ENCODE measurements at places on chromosomes 11 and 22. TPM values are rescaled to one million over a fixed set of nuclear protein-coding genes. Genes with fewer than 3 reads are reported as not detected.

Gene NXPE1
- total RNA-seq = not detected

- DNase-seq = peak; percentile 82
Measured at GRCh38 chr11:64801561-64802369, 1.2 kb downstream of the MAP4K2 start.

DNA sequence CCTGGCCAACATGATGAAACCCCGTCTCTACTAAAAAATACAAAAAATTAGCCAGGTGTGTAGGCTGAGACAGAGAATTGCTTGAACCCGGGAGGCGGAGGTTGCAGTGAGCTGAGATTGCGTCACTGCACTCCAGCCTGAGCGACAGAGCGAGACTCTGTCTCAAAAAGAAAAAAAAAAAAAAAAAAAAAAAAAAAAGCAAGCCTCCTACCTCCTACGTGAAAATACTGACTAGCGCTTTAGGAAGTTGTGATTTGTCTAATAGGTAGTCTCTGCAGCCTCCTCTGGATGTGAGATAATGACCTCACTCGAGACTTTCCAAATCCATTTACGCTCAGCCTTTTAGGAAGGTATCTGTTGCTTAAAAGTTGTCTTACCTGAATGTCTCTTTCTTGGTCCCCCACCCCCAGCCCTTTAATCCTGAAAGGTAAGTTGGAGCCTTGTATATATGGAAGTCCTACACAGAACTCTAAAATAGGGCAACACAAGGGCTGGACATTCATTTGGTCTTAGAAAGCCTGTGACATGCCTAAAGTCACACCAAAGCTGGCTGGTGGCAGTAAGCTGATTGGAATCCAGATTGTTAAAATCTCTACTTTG lies 5.5 kb downstream of the SEPTIN3 start:
- DNase-seq = peak; percentile 39

Gene CD151
- 416 TPM for total RNA-seq

GRCh38 chr22:32991353-32992101 lies 66.7 kb downstream of the SYN3 start:
- no peak for DNase-seq

Gene SOX6
- 3.2 TPM for total RNA-seq

GRCh38 chr11:23336961-23337360 lies 476.7 kb upstream of the CCDC179 start:
- no peak for DNase-seq

DNA sequence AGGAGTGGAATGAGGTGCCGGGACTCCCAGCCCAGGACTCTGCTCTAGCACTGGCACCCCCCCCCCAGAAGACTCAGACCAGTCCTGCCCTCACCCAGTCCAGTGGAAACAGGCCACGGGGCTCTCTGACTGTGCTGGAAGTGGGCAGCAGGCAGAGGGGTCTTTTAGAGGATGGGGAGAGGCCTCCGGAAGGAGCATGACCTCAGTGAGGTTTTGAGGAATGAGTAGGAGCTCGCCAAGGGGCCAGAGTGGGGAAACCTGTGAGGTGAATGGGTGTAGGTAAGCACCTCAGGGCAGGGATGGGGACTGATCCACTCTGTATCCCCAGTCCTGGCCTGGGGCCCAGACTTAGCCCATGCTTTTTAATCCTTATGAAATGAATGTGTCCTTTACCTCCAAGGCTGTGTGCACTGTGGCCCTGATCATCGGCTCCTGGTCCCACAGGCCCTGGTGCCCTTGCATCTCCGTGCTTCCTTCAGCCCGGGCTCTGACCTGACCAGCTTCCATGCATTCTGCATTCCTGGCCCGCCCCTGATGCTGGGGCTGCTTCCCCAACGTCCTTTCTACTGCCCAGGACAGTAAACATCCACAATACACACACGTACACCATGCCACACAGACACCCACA lies 24.4 kb upstream of the RFPL3 start:
- no peak for DNase-seq

DNA sequence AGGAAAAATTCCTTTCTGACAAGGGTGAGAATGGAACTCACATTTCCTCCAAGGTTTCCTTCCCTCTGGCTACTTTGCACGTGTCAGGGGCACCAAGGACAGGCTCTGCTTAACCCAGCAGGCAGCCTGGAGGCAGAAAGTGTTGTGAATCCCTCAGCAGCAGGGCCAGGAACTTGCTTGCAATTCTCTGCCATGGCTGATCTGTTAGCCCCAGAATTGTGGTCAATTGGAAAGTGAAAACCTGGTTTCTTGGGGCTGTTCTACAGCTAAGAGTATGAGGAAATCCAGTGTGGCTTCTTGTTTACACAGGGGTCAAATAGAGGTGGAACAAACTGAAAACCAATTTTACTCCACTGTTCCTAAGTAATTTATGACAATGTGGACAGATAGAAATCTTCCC lies 38.3 kb upstream of the CEP295 start:
- DNase-seq = no peak

GRCh38 chr11:46675288-46675851 lies 25.0 kb downstream of the ARHGAP1 start:
- DNase-seq = peak; percentile 98

GRCh38 chr11:129967996-129968395 lies 34.6 kb downstream of the PRDM10 start:
- no peak for DNase-seq

Gene LMNTD2
- 0.36 TPM for total RNA-seq

Gene CLMP
- total RNA-seq = 210 TPM

- no peak for DNase-seq
Measured at GRCh38 chr11:133945087-133945974, 11.4 kb downstream of the IGSF9B start.

Gene ESAM
- total RNA-seq = 0.29 TPM

DNA sequence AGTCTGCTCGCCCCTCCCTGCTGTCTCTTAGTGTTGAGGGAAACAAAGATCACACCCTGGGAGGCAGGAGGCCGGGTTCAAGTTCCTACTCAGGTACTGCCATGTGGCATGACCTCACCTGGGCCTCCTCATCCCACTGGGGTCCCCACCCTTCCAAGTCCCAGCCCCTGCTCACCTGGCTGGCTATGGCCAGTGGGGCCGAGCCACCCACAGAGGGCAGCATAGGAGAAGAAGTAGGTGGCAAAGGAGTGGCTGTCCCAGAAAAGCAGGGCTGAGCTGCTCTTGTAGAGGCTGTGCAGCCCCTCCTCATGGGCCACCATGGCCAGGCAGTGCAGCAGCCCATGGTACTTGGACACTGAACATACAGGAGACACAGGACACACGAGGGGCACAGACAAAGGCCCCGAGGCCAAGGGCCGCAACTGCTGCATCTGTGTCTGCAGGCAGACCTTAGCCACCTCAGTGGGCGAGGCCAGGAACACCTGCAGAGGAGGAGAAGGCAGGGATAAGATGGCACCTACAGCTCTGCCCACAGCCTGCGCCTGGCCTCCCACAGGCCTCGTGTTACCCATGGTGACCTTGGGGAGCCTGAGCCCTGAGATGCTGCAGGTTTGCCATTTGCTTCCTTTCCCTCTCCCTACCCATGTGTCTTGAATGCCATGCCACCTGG lies 50.6 kb upstream of the MPEG1 start:
- DNase-seq = no peak

DNA sequence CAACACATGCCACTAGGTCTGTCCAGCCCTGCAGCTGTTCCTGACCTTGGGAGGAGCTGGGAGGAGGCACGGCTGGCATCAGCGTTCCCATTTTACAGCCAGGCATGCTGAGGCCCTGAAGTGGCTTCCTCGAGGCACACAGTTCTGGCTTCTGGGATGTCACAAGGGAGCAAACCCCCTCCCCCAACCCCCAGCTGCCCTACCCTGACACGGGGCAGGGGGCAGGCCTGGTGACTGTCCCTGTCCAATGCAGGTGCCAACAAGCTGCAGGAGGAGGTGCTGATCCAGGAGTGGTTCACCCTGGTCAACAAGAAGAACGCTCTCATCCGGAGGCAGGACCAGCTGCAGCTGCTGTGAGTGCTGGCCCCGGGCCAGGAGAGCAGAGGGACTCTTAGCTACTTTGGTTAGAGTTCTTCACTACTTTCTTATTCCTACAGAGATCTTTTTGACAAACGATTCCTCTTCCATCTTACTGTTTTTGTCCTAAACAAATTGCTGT lies 5.3 kb downstream of the KCNK7 start:
- peak; percentile 91 for DNase-seq

Gene OR51I1
- total RNA-seq = not detected

Gene GTSE1
- total RNA-seq = 1.8 TPM

Gene MS4A2
- not detected for total RNA-seq

Gene MUC15
- total RNA-seq = not detected

Gene FAM181B
- total RNA-seq = under 0.01 TPM

- no peak for DNase-seq
Measured at GRCh38 chr11:63708764-63709163, 27.5 kb downstream of the RTN3 start.

Gene SLC15A3
- 10.9 TPM for total RNA-seq

Gene FGF4
- not detected for total RNA-seq

GRCh38 chr11:93756748-93757147 lies 15.3 kb downstream of the C11orf54 start:
- no peak for DNase-seq

Gene TPBGL
- not detected for total RNA-seq

DNA sequence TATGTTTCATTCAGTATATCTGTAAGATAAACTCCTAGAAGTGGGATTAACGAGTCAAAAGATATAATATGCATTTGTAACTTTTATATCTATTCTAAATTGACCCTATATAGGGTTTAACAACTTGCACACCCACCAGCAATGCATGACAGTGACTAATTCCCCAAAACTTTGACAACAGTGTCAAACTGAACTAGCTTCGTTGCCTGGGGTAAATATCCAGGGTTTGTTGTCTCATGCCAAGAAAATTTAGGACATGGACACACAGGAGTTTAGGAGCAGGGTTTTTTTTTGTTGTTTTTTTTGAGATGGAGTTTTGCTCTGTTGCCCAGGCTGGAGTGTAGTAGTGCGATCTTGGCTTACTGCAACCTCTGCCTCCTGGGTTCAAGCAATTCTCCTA lies 5.1 kb downstream of the SNU13 start:
- peak; percentile 73 for DNase-seq

GRCh38 chr22:37193629-37194191 lies 5.7 kb upstream of the C1QTNF6 start:
- peak; percentile 41 for DNase-seq

GRCh38 chr11:113926273-113927197 lies 21.9 kb downstream of the HTR3B start:
- DNase-seq = no peak

- peak; percentile 65 for DNase-seq
Measured at GRCh38 chr22:31104869-31105268, 2.5 kb downstream of the SELENOM start.

Gene C11orf42
- total RNA-seq = not detected

Gene OR52E8
- total RNA-seq = not detected

DNA sequence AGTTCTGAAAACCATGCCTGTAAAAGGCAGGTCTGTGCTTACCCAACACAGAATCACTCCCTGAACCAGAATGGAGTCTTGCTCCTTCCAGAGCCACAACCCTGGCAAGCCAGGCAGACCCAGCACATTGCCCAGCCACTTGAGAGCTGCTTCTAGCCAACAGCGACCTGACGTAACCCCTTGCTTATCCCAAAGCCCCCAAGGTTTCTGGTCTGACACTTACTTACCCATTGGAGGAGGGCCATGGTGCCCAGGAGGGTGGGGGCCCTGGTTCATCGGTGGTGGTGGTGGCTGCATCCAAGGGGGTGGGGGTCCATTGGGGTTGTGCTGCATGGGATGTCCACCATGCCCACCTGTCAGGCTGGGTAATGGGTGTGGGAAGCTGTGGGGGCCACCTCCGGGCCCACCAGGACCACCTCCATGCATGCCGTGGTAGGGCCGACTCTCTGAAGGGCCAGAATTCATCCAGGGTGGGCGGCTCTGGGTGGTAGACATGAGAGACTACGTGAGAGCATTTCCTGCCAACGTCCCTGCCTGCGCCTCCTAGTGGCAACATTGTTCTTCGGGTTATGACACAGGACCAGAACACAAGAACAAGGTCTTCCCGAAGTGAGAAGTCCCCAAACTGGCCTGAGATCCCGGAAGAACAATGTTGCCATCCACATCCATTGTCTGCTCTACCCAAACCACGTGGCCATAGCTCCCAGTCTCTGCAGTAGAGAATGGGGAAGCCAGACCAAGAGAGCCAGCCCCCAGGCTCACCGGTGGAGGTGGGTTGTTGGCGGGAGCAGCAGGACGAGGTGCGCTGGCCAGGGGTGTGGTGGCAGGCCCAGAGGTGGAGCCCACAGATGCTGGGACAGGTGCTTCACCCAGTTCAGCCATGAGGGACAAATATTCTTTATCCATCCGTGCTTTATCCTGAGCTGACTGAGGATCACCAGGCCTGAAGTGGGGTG lies 7.8 kb upstream of the PYGM start:
- peak; percentile 95 for DNase-seq

DNA sequence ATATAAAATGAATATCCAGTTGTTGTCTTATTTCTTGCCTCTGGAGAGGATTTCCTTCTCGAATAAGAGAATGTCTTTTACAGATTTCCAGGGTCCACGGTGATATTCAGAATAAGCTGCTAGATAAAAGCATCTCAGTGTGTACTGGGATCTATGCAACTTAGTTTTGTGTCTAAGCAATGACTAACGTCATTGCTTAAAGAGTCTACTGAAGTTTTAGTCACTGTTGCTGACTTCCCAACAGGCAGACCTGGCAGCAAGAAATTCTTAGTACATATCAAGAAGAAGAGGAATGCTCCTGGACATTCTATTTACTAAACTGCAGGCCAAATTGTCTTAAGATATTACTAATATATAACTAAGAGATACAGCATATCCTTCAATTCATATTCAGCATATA lies 70.3 kb downstream of the SOX6 start:
- DNase-seq = no peak

DNA sequence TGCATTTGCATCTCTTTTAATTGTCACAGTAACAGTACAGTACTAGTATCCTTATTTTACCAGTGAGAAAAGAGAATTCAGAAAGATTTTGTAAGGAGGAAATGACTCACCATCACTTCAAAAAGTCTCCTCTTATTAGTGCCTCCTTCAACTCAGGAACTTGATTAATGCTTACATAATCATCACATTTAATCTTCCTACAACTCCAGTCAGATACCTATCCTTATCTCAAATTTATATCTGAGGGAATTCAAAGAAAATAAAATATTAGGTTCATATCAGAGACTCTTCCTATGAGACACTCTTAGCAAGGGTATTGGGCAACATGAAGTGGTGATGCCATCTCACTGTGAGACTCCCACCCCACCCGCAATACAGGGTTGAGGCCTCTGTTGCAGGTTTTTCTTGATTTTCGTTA lies 26.1 kb upstream of the CTSC start:
- no peak for DNase-seq

GRCh38 chr11:1040428-1041148 lies 4.1 kb upstream of the MUC6 start:
- DNase-seq = peak; percentile 96

GRCh38 chr11:2853997-2854560 lies 31.5 kb downstream of the CDKN1C start:
- no peak for DNase-seq

DNA sequence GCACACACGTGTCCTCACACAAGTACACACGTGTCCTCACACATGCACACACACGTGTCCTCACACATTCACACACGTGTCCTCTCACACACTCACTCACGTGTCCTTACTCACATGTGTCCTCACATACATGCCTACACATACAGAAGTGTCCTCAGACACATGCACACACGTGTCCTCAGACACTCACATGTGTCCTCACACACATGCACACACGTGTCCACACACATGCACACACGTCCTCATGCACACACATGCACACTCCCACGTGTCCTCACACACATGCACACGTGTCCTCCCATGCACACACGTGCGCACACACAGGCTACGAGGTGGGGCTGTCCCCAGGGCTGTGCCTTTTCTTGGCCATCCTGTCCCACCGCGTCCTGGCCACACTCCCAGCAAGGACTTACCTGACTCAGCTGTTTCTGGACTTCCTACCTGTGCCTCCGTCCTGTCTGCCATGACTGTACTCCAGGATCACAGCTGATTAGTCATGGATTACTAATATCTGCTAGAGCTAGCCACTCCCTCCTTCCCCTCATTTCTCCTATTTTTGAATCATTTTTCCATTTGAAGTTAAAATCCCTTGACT lies 990.2 kb downstream of the BRD1 start:
- DNase-seq = no peak

All from osteoblast (primary cell).